ENCODE measurements at places on chromosomes 12 and 14. TPM values are rescaled to one million over a fixed set of nuclear protein-coding genes. Genes with fewer than 3 reads are reported as not detected.

CTSG gene
- total RNA-seq, result 6.3 TPM

CLEC1A gene
- 13.7 TPM for total RNA-seq

POTEM gene
- not detected for total RNA-seq

LRRC9 gene
- total RNA-seq, result not detected

ERP29 gene
- 51.4 TPM for total RNA-seq

HPD gene
- total RNA-seq, result 0.40 TPM

EPYC gene
- not detected for total RNA-seq

ZNF605 gene
- 19.4 TPM for total RNA-seq

USP44 gene
- 8.0 TPM for total RNA-seq

TESPA1 gene
- 3.1 TPM for total RNA-seq

SNW1 gene
- total RNA-seq, result 69.3 TPM

GPX2 gene
- not detected for total RNA-seq

LUM gene
- total RNA-seq, result 206 TPM

SPTB gene
- 14.8 TPM for total RNA-seq

OR4Q3 gene
- not detected for total RNA-seq

CLEC4C gene
- total RNA-seq, result not detected

LMNTD1 gene
- total RNA-seq, result not detected

CD163L1 gene
- 12.0 TPM for total RNA-seq

TAS2R20 gene
- total RNA-seq, result 4.6 TPM

Data from sciatic nerve (tissue), 2 donors.